ENCODE measurements at places on chromosomes 3 and 15.

- no peak for DNase-seq
These were observed 34.4 kb upstream of the MYO5C start for GRCh38 chr15:52329987-52330386.

- no peak for DNase-seq
These were observed 435.4 kb upstream of the ATP11B start for GRCh38 chr3:182357928-182358327.

- DNase-seq = no peak
These were observed 357 bp upstream of the MAN2C1 start for GRCh38 chr15:75368689-75369239.

- no peak for DNase-seq
These were observed 1.9 kb upstream of the CCDC9B start for GRCh38 chr15:40342416-40343320.

DNA sequence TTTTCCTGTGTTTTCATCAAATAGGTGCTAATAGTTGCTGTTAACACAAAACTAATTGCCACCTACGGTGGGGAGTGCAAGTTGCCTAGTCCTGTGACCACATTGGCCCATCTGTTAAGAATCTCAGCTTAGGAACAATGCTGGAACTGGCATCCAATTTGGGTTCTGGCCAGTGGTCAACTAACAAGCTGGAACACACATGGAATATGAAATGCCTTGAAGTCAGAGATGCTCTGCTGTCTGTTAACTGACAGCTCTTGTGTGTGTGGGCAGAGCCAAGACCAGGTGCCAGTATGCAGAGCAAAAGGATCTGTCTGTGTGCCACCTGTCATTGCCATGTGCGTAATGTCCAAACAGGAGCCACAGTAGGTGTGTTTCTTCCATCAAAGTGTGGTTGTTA lies 460.8 kb downstream of the ROBO2 start:
- DNase-seq = no peak

DNA sequence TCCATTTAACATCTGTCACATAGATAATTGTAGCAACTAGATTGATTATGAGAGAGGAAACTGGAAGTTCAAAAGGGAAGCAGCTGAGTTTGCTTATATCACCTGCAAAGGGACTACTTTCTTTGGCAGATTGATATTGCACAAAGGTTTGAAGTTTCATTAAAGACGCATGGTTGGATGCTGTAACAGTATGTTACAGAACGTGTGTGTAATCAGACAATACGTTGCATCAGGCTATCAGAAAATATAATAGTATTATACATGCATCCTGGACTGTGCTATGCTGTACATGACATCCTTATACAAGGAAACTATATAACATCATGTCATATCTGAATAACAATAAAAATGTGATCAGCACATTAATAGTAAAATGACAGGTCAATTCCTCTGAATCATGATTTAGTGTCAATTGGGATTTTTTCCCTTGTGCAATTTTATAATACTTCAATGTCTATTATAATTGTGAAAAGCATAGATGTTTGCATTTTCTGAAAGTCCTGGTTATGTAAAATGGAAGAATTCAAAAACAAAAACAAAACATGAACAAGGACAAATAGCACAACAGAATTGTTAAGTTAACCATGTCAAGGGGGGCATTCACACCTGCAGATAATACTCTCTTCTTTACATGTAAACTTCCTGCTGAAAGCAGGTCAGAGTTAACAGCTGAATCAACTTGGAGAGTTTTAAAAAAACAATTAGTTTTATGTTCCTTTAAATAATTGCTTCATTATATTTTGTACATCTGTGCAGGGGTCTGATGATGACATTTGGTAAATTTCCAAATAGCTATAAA lies 283.2 kb upstream of the KCNH8 start:
- DNase-seq = no peak

- no peak for DNase-seq
These were observed 52.1 kb upstream of the FGD5 start for GRCh38 chr3:14766428-14767244.

GRCh38 chr3:69425249-69425648 lies 39.4 kb upstream of the FRMD4B start:
- no peak for DNase-seq

DNA sequence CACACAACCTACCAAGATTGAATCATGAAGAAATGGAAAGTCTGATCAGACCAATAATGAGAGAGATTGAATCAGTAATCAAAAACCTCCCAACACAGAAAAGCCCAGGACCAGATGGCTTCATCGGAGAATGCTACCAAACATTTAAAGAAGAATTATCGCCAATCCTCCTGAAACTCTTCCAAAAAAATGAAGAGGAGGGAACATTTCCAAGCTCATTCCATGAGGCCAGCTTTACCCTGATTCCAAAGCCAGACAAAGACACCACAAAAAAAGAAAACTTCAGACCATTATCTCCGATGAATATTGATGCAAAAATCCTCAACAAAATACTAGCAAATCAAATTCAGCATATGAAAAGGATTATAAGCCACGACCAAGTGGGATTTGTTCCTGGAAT lies 94.1 kb downstream of the SENP2 start:
- no peak for DNase-seq

DNA sequence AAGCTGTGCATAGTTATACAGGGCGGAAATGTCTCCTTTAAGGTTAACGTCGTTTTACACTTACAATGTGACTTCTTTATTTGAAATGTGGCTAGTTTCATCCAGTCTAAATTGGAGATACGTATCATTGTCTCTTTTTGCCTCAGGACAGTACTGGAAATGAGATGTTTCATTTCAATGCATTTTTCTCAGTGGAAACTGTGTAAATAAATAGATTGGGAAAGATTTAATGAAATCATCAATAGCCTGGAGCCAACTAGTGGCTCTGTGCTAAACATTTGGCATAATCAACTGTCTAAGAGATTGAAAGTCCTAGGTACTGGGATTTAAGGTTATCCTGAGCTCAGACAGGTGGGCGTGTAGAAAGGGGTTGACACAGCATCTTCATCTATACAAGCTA lies 691.5 kb upstream of the CCDC54 start:
- no peak for DNase-seq

DNA sequence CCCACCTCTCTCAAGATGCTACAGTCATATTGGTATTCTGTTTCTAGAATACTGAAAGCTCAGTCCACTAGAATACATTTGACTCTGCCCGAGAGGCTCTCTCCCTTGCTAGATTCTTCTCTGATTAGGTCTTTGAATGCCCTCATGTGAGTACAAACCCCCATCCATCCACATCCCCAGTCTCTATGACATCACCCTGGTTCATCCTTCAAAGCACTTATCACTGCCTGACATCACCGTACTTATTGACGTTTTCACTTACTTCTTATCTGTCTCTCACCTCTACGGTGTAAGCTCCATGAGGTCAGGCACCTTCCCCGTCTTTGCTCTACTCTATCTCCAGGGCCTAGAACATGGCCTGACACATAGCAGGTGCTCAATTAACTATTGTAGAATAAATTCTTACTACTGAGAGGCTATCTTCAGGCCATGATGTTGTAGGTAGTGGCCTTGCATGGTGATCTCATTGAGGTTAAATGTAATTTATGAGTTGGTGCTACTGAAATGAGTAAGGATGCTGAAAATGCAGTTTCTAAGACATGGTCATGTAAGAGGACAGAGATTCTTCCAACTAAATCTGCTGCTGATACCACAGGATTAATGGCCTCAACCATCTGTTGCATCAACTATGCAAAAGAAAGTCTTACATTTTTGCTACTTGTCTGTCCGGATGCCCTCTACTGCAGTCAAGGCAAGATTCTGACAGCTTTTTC lies 26.8 kb downstream of the EOGT start:
- DNase-seq = no peak

- DNase-seq = no peak
These were observed 44.0 kb downstream of the PLSCR2 start for GRCh38 chr3:146425341-146425740.

- DNase-seq = no peak
These were observed 213.9 kb upstream of the PFN2 start for GRCh38 chr3:150184426-150185071.

GRCh38 chr15:98888820-98889479 lies 118.6 kb downstream of the PGPEP1L start:
- no peak for DNase-seq

GRCh38 chr3:128232376-128233178 lies 79.3 kb downstream of the EEFSEC start:
- no peak for DNase-seq

DNA sequence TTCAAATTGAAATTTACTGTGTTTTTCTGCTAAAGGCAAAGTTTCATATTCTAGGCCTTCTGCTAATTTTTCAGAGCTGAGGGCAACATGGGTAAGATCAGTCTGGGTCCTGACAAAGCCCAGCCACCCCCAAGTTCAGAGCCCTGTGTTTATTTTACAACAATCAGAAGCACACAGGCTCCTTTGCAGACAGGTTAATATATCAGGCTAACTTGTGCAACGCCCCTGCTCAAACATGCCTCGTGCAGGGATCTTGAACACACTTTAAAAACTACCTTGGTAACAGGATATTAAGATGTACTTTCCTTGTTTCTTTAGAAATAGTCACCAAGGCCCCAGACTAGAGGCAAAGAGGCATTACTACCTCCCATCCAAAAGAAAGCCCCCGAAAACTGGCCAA lies 64.0 kb downstream of the POLR2M start:
- no peak for DNase-seq

GRCh38 chr3:127549826-127550467 lies 40.6 kb downstream of the TPRA1 start:
- DNase-seq = no peak

GRCh38 chr15:62059816-62060112 lies 483 bp downstream of the VPS13C start:
- DNase-seq = no peak

DNA sequence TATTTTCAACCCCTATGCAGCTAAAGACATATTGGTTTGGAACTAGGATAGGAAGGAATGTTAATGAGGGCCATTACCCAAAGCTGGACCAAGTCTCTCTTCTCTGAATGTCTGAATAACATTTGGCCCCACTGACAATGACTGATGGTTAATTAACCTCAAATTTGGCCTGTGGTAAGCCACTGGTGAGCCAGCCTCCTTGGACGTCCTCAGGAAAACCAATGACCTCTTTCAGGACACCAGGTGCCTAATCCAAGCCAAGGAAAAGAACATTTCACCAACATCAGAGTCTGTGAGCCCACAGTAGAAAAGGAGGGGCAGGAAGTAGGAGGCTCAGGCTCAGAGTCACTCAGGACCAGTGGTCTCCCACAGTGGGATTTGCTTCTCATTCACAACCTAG lies 56.4 kb upstream of the ETV5 start:
- no peak for DNase-seq

- DNase-seq = no peak
These were observed 32.3 kb downstream of the PAQR9 start for GRCh38 chr3:142931222-142931621.

GRCh38 chr3:112405845-112406244 lies 72.9 kb downstream of the CD200 start:
- no peak for DNase-seq

DNA sequence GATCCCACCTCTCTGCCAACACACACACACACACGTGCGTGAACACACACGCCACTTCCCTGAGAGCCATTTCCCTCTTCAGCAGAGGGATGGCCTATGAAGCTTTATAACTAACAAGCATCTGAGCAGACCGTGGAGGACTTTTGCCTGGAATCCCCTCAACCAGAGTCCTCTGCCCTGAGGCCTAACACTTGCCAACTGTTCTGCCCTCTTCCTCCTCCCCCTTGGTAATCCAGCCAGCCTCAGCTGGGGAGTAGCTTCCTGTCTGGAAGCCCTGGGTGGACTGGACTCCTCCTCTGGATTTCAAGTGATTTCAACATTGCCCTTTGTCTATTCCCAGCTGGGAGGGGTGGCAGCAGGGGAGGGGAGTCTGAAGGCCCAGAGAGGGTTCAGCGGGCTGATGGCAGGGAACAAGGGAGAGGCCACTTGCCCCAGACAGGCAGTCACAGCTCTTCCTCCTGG lies 68.4 kb upstream of the HACD2 start:
- peak; percentile 81 for DNase-seq
